ENCODE measurements at places on chromosomes 5 and 9.
A peak's percentile ranks its signal among the peaks of the same experiment; 100 is the strongest.

- no peak for DNase-seq
These were observed 201.2 kb downstream of the NSG2 start for GRCh38 chr5:174246743-174247142.

DNA sequence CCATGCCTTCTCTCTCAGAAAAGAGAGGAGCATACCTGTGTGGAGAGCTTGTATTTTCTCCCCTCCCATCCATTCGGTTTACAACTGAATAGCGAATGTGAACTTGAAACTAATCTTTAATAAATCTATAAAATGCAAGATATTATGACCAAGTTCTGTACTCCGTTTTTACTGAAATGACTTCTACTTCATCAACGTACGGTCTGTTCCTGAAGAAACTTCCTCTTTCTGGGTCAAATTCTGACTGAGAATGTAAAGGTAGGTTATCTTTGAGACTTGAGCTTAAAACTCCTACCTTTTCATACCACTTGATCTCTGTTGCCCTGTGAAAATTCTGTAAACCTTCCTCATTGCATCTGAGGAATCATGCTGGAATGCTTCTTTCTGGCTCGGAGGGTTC is 4.2 kb upstream of the CTNNAL1 start:
- DNase-seq = no peak

GRCh38 chr5:142670804-142671203 is 15.1 kb downstream of the FGF1 start:
- DNase-seq = no peak

- peak; percentile 15 for DNase-seq
These were observed 20.4 kb downstream of the HAVCR2 start for GRCh38 chr5:157088342-157088990.

DNA sequence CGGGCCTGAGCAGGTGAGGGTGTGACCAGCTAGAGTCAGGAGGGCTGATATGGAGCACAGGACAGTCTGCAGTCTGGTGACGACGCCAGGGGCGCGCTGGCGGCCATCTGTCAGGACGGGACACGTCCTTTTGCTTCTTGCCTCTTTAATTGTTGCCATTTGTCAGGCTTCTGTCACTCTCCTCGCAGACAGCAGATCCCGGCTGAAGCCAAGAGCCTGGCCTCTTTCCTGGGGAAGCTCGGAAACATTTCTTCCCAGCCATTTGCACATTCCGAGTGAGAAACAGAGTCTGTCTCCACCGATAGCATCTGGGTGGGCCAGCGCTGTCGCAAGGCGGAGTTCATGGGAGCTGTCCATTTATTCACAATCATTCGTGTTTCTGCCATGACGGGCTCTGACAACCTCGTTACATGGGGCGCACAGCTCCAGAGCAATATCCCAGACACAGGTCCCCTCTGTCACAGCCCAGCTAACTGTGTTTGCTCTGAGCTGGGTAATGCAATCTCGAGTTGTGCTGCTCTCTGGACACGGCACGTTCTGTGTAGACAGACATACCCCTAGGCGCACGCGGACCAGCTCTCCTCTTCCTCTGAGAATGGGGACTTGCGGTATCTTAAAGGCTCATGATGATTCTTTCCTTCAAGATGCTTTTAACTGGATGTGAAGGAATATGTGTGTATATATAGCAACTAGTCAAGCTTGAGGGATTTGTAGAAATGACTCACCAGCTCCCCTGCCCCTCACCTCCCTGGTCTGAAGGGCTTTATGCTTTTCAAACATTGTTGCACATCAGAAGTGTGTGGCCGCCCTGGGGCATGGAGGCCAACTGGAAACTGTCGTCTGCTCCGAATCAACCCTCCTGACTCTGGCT is 105.3 kb upstream of the FCN2 start:
- no peak for DNase-seq

- DNase-seq = no peak
These were observed 104.0 kb downstream of the DOCK8 start for GRCh38 chr9:318646-319045.

- no peak for DNase-seq
These were observed 102.2 kb upstream of the SLC28A3 start for GRCh38 chr9:84442712-84443111.

GRCh38 chr5:180212363-180213255 is 3.6 kb upstream of the RASGEF1C start:
- DNase-seq = no peak

DNA sequence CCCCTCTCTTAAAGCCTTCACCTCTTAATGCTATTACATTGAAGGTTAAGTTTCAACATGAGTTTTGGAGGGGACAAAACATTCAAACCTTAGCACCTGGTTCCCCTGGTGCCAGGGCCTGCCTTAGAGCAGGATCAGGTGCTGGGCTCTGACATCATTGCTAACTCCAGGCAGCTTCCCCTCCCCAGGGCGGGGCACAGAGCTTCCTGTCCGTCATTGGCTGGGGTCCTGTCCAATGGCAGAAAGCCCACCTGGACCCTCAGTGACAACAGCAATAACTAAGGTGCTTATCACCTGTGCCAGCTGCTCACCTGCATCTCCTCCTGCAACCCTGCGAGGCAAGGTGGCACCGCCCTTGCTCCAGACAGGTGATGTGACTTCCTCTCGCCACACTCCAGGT is 177.4 kb downstream of the NSG2 start:
- no peak for DNase-seq

DNA sequence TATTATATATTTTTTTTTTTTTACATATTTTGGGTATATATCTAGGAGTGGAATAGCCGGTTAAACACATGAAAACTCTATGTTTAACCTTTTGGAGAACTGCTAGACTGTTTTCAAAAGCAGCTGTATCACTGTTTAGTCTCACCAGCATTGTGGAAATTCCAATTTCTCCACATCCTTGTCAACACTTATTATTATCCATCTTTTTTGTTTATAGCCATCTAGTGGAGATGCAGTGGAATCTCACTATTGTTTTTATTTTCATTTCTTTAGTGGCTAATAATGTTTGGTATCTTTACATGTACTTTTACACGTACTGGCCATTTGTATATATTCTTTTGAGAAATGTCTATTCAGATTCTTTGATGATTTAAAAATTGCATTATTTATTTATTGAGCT is 22.7 kb upstream of the CCDC180 start:
- no peak for DNase-seq

- DNase-seq = no peak
These were observed 114.1 kb downstream of the SYK start for GRCh38 chr9:90915693-90916092.

- DNase-seq = no peak
These were observed 11.8 kb downstream of the CARD19 start for GRCh38 chr9:93107825-93108161.

GRCh38 chr9:115989831-115990230 is 163.8 kb upstream of the PAPPA start:
- DNase-seq = no peak

GRCh38 chr9:108760841-108761240 is 94.9 kb downstream of the ACTL7B start:
- no peak for DNase-seq

DNA sequence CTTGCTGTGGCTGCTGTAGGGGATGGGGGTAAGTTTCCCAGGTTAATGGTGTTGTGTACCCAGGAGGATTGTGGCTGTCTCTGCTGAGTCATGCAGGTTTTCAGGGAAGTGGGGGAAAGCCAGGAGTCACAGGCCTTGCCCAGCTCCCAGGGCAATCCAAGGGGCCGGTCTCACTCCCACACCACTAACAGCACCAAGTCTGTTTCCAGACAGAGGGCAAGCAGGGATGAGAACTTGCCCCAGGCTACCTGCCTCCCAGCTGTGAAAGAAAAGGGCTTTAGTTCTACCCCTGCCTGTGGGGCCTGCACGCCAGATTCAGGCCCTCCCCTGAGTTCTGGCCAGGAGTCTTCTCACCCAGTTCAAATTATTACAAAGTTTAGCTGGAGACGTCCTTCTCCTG is 579.8 kb upstream of the ST8SIA4 start:
- DNase-seq = no peak

GRCh38 chr9:134895097-134895496 is 14.5 kb downstream of the FCN2 start:
- no peak for DNase-seq

- DNase-seq = no peak
These were observed 81.1 kb downstream of the SEC61B start for GRCh38 chr9:99303177-99303576.

DNA sequence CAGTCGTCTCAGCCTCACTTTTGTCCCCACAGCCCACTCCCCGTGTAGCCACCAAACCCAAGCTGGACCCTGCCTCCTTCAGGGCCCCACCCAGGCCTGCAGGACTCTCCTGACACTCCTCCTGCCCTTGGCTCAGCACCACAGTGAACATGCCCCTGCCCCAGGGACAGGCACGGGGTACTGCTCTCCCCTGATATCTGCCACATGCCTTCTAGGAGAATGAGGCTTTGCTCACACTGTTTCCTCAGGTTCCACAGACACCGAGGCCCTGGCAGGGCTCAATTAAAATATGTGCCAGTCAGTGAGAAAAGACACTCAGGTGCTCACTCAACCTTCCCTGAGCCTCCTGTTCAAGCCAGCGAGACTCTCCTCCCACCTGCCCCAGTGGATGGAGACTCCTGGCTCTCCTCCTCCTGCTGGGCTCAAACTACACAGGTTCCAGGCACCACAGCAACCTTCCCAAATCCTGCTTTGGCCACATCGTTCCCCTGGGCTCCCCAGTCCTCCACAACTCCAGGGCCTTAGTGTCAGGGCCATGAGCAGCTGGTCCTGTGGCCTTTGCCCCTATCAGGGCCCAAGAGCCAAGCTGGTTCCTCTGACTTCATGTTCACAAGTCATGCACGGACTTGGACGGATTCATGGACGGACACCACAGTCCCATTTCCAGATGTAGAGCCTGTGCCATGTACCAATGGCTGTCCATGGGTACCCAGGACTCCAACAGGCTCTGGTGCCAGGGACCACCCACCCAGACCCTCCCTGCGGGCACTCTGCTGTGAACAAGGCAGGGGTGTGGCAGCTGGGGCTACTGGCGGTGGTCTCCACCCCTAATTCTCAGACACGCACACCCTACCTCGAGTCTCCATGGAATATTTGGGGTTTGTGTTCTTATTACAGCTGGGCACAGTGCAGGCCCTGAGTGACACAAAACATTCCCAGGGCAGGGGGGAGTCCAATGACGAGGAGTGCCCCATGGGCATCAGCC is 36.6 kb downstream of the BICD2 start:
- no peak for DNase-seq

- DNase-seq = no peak
These were observed 200.9 kb upstream of the RIOK2 start for GRCh38 chr5:97383996-97384395.

- DNase-seq = no peak
These were observed 15.7 kb upstream of the C5orf34 start for GRCh38 chr5:43530648-43531047.

GRCh38 chr5:103424026-103424425 is 138.6 kb downstream of the NUDT12 start:
- DNase-seq = no peak

GRCh38 chr9:86801246-86801645 is 146.1 kb downstream of the GAS1 start:
- DNase-seq = no peak

DNA sequence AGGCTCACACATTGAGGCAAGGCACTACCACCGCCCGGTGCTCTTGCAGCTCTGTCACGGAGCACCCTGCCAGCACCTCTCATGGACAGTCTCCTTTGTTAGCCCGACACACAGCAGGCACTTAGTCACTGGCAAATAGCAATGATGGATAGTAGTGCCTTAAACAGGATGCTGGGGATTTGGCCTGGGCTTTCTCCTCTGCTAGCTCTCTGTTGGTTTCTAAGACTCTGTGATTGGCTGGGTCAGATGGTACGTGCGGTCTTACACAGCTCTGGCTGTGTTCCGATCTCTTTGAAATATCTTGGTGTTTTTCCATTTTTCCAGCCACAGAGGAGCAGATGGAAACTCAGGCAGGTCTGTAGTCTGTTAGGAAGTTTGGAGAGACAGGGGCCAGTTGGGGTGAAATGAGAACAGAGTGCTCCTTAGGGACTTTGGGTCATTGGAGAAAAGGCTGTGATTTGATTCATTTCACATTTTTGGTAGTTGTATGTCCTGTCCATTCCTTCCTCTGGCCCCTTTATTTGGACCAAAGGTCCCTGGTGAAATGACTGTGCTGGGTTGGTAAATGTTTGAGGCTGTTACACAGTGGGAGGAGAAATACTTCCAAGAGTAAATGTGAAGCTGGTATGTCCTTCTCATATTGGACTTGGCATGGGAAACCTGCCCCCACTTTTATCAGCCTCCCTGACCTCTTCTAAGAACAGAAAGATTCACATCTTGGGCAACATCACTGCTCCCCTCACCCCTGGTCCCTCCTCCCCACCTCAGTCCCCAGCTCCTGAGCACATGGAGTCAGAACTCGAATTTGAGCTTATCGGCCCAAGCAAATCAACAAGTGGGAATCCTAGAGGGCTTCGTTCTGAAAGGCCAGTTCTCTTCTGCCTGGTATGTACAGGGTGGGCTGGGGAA is 3.4 kb downstream of the SMIM3 start:
- no peak for DNase-seq

GRCh38 chr9:136665704-136666371 is 3.1 kb downstream of the EGFL7 start:
- DNase-seq = no peak

DNA sequence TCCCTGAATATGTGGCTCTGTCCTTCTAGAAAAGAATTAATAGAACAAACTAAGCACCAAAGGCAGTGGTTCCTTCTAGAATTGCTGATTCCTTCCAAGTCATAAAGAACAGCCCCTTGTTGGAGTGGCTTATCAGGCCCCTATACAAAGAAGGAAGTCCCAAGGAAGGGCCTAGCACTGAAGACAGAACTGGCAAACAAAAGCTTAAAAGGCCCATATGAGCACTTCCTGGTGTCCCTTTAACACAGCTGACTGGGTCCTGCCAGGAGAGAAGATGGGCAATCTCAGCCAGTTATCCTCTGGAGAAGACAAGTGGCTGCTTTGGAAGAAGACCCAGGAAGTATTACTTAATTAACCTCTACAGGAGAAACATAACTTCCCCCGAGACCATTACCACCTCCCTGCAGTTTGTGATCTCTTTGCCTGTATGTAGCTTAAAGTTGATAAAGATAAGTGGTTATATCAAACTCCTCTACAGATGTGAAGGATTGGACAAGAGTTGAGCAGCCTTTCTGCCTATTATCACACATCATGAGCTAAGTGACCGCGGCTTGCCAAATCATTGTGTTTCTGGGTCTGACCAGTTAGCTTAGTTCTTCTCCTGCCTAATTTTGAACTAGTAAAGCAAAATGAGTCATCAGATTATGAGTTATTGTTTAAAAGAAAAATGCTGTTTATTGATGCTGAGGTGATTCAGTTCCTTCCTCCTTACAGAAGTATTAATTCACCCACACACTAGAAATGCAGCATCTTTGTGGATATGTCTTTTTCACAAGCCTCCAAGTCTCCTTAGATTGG is 13.3 kb upstream of the STING1 start:
- DNase-seq = no peak

DNA sequence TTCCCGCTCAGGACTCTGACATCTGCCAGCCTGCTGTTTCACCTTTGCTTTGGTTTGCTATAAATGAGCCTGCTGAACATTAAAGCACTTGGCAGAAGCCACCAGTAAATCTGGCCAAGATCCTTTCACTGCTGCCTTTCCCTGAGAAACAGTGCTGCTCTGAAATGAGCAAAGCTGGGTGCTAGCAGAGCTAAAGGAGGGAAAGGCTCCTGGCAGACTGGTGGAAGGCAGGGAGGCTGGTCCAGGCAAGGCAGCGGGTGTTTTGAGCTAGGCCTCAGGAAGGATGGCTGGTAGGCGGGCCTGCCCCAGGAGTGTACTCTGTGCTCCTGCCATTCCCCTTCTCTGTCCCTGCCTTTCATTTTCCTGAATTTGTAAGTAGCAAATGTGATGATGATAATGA is 52.5 kb upstream of the PTGS1 start:
- no peak for DNase-seq

GRCh38 chr5:95892784-95893354 is 68.8 kb downstream of the ELL2 start:
- no peak for DNase-seq

- DNase-seq = no peak
These were observed 6.8 kb upstream of the FEM1C start for GRCh38 chr5:115551415-115551814.
